Psoas muscle (tissue), 8 donors: ENCODE measurements at places on chromosomes 11 and 22.

GRCh38 chr22:36852056-36852973, 8.5 kb upstream of the NCF4 start:
- no peak for DNase-seq

DNA sequence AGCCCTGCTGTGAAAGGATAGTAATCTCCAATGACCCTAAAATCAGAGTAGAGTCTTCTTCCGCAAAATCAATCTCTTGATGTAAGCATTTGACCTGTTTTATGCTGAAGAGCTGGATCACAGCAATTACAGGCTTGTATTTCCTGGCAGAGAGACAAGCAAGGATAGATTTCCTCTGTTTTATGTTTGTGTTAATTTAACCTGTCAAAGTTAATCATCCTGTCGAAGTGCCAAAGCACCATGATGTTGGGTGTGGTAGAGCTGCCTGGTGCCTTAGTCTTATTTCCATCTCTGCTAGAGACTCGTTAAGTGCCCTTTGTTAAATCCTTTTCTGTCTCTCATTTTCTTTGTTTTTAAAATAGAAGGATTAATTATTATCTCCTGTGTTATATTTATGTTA, 248.1 kb downstream of the CNTN5 start:
- no peak for DNase-seq

- no peak for DNase-seq
Measured at GRCh38 chr11:74055938-74056337, 47.1 kb upstream of the UCP3 start.

DNA sequence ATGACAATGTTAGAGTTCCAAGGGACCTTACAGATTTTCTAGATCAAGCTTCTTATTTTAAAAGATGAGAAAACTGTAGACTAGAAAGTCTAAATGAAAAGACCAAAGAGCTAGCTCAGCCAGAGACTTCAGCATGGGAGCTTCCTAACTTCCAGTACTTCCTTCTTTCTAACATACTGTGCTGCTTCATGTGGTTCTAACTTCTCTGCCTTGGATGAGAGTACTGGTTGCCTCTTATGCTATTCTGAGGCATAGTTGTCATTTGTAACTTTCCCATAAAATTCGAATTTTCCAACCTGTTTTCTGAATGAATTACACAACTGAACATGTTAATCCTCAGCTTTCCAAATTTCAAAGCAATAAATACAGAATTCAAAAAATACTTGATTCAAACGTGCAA, 1.8 kb downstream of the MTMR2 start:
- no peak for DNase-seq

GRCh38 chr11:7143908-7144307, 55.1 kb downstream of the RBMXL2 start:
- no peak for DNase-seq

DNA sequence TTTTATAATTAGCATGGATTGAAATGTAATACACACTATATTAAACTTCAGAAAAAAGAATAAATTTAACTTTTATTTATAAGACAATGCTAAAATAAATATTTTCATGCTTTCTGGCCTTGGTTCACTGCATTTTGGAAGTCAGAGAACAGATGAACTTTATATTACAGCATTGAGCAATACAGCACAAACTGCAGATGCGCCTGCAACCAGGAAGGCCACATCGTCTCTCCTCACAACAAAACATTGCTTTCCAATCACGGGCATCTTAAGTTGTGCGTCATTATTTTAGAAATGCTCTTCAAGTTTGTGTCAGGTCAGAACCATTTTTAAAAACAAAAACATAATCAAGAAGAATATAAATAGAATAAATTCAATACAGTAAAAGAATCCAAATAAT, 89.3 kb upstream of the CEP126 start:
- DNase-seq, result no peak

DNA sequence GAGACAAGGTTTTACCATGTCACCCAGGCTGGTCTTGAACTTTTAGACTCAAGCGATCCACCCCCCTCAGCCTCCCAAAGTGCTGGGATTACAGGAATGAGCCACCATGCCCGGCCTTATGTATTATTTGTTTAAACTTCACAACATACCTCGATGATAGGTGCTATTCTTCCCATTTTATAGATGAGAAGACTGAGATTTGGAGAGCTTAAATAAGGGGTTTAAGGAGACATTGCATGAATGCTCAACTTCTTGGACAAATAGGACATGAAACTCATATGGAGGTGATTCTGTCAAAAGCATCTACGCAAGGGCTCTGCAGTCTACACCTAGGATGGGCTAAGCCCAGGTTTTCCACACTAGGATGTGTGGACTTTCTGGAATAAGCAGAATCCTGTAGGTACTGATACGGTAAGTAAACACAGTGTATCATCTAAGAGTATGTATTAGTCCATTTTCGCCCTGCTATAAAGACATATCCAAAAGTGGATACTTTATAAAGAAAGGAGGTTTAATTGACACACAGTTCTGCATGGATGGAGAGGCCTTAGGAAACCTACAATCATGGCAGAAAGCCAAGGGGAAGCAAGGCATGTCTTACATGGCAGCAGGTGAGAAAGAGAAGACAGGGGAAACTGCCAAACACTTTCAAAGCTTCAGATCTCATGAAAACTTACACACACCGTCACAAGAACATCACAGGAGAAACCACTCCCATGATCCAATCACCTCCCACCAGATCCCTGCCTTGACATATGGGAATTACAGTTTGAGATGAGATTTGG, 62.8 kb upstream of the CAPRIN1 start:
- no peak for DNase-seq

DNA sequence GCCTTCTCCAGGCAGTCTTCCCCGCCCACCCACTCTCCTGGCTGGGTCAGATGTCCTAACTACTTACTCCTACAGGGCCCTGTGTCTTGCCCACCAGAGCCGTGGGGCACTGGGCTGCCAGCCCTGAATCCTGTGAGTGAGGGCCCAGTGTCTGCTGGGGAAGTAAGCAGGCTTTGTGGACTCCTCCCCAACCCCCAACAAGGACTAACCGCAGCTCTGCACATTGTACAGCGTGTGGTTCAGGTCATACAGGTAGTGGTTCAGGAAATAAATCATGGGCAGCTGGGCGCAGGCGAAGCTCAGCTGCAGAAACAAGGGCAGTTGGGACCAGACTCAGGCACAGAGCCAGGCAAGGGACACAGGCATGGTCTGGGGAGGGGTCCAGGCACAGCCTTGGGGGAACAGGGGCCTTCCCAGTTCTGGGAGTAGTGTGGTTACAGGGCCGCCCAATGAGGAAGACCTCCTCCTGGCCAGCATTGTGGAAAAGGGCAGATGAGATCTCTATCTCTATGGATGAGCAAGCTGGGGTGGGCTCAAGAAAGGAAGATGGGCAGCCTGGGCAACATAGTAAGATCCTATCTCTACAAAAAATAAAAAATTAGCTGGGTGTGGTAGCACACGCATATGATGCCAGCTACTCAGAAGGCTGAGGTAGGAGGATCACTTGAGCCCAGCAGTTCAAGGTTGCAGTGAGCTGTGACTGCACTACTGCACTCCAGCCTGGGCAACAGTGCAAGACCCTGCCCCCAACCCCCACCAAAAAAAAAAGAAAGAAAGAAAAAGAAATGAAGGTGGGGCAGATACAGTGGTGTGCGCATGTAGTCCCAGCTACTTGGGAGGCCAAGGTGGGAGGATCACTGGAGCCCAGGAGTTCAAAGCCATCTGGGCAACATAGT, 5.5 kb downstream of the UNC93B1 start:
- DNase-seq, result peak; percentile 30

GRCh38 chr22:27046603-27047002, 389.2 kb downstream of the MIAT start:
- DNase-seq, result no peak

GRCh38 chr11:65486570-65487466, 12.0 kb upstream of the MALAT1 start:
- no peak for DNase-seq

DNA sequence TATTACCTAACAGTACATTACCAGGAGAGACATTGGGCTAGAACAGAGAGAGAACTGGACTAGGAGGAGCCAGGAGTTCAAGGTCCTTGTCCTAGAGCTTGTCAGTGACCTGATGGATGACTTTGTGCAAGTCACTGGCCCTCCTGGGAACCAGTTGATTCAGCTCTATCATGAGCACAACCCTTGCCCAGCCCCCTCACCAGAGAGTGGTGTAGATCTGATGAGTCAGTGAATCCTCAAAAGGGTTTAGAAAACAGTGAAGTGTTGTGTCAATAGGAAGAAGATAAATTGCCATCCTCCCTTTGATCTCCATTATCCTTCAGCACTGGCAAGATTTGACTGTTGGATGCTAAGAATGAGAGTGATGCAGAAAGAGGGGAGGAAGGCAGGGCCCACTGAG, 24.3 kb downstream of the NEU3 start:
- no peak for DNase-seq

DNA sequence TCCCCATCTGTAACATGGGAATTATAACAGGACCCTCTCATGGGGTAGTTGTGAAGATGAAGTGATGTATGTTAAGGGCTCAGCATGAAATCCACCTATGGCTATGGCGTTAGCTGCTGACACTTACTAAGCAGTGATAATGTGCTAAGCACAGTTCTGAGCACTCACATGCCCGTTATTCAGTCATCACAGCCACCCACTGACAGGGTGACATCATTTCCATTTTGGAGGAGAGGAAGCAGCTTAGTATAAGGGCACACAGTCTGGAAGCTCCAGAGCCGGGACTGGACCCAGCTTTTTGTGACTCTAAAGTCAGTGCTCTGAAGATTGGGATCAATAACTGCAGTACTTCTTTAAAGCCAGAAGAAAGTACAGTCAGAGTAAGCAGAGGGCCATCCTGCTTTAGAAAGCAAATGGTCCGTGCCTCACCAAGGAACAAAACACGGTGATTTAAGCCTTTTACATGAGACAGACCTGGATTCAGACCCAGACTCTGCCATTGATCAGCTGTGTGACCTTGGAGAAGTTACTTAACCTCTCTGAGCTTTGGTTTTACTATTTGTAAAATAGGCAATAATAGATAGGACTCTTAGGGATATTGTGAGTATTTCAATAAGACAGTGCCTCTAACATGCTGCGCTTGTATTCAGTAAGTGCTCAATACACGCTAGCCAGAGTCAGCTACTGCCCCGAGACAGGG, 61.5 kb downstream of the SGSM1 start:
- DNase-seq, result no peak

DNA sequence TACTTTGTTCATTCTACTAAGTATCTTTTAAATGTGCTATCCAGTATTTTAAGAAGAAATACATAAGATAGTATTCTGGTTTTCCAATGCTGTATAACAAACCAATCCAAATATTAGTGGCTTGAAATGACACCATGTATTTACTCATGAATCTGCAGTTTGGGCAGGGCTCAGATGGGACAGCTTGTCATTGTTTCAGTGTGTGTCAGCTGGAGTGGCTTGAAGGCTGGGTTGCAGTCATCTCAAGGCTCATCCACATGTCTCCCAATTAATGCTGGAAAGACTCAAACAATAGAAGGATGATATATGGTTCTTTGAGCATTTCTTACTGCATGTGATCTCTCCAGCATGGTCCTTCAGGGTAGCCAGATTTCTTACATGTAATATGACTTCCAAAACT, 146.2 kb downstream of the ARHGAP42 start:
- no peak for DNase-seq

DNA sequence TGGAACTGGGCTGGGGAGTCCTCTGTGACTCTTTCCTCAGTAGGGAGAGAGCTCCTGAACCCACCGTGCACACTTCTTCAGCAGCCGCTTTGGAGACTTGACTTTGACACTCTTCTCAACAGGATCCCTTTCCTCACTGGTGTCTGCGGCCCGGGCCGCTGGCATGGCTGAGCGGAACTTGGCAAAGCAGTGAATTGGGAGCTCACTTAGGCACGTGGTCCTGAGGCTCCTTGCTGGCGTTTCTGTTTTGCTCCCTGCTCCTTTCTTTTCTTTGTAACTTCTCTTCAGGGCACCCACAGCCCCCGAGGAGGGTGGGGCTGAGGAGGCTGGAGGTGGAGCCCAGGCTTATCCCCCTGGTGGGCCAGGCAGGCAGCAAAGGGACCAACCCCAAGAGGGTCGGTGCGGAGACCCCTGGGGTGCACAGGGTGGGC, 8.4 kb upstream of the KCNQ1OT1 start:
- DNase-seq, result peak; percentile 65

GRCh38 chr22:31748490-31748889, 1.4 kb downstream of the PRR14L start:
- no peak for DNase-seq

- no peak for DNase-seq
Measured at GRCh38 chr11:113562981-113563461, 87.8 kb upstream of the DRD2 start.

GRCh38 chr11:86800960-86801272, 574 bp downstream of the PRSS23 start:
- DNase-seq, result no peak

DNA sequence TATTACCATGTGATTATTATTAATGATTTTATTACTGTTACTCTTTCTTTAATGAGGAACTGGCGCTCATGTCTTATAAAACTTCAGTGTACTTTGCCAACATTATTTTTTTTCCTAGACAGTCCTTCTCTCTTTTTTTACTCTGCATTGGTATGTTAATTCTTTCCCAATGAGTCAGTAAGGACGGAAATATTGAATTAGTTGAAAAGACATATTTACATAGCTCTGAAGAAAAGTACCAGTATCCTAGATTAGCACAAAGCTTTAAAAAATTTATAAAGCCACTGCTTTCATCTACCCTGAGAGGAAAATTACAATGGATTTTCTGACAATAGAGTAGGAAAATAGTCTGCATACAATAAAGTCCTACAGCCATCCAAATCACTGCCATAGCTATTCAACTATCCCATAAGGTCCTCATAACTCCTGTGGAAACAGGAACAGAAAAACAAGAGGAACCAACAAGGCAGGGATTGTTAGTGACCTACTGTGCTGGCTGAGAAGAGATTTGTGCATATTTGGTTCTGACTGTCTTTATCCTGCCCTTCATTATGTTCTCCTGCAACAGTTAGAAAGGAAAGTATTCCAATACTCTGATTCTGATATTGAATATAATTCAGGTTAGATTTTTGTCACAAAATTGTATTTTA, 314.4 kb downstream of the AASDHPPT start:
- no peak for DNase-seq

DNA sequence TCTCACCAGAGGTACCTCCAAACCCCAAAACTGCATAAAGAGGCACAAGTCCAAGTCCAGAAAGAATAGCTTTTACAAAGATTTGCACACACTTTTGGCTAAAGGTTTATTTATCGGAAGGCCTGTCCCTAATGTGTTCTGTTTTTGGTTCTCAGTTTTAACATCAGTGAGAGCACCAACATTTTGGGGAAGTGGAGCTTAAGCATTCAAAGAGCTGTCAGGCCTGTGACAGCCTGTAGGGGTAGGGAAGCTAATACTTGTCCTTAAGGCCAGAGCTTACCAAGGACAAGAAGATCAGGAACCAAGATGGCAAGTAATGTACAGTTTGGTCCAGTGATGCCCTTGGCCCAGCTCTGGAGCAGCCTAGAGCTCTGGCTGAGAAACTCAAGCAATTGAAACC, 38.9 kb upstream of the SCUBE2 start:
- DNase-seq, result no peak

GRCh38 chr11:114091516-114092397, 32.2 kb downstream of the ZBTB16 start:
- DNase-seq, result peak; percentile 48

DNA sequence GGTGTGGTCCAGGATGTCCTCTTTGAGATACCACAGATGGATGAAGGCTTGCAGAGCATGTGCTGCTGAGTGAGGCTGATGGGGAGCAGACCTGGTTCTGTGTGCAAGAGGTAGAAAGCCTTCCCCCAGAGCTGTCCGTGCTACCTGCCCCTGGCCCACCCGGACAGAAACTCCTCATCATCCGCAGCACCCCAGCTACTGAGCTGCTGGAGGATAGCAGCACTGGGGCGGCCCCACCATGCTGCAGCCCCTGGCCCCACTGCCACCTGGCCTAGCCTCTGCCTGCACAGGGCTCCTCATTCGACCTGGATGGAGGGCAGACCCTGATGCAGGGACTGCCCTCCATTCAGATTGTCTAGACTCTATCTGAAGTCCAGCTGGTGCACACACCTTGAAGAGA, 50.5 kb downstream of the NCAPD3 start:
- DNase-seq, result no peak
